ENCODE measurements at places on chromosomes 1 and 21.

- DNase-seq: no peak
Measured at GRCh38 chr1:19377812-19378718, 65.9 kb downstream of the SLC66A1 start.

DNA sequence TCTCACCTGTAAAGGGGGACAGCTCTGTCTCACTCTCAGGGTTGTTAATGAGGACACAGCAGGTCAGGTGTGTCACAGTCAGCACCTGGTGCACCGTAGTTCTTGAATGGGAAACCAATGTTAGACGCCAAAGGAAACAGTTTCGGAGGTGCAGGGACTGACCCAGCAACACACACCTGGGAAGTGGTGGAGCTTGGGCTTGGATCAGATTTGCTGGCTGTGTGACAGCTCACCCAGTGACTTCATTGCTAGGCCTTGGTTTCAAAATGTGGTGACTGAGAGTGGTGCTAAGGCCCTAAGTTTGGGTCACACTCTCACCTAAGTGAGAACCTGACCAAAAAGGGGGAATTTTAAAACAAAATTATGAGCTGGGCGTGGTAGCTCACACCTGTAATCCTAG is 34.9 kb downstream of the ALPL start:
- DNase-seq: no peak

DNA sequence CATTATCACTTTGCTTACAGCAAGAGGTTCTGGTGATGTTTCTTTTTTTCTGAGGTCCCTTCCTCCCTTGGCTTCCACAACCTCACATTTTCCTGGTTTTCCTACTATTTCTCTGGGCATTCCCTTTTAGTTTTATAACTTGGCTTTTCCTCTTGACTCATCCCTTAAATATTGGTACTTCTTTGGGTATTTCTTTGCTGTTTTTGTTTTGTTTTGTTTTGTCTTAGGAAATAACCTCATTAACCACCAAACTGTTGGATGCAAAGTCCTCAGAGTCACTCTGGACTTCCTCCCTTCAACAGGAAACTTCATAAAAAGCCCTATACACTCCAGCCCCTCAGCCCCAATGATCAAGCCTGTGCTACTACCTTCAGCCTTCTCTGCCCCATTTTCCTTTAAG is 211.1 kb downstream of the DUSP10 start:
- no peak for DNase-seq

DNA sequence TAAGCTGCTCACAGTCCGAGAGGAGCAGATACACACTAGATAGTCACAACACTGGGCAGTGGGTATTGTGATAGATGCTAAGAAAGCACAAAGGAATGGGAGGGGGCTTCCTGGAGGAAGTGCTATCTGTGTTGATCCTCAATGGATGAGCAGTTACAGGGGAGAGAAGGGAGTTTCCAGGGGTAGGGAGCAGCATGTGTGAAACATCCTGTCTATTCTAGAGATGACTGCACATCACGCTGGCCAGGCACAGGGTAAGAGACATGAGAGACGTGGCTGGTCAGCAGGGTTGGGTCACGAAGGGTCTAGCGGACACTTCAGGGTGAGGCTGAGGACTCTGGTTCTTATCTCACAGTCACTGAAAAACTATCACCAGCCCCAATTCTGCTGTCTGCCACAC is 235.2 kb downstream of the TRABD2B start:
- DNase-seq: no peak

GRCh38 chr1:160400223-160400645 is at the start of gene VANGL2:
Gene VANGL2 (plus strand): TSS chr1:160400564. CDS start chr1:160415838, 15,274 bp downstream.
- DNase-seq: no peak

DNA sequence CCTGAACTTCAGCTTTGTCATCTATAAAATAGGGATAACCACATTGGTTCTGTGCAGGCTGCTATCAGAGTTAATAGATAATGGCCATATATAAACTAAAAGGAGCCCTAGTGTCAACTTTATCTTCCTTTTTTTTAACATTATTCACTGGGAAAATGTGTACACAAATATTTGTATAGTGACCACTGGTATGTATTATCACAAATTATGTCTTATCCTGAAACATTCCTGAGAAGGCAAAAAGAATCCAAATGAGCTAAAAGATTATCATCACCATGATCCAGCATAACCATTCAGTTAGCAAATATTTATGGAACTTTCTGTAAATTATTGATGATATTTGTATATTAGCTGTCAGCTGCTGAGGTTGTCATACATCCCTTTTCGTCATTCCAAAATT is 16.6 kb downstream of the ANGPTL3 start:
- no peak for DNase-seq

- DNase-seq: no peak
Measured at GRCh38 chr1:206735553-206736031, 35.0 kb upstream of the IL19 start.

- no peak for DNase-seq
Measured at GRCh38 chr1:219581344-219581743, 31.6 kb downstream of the ZC3H11B start.

DNA sequence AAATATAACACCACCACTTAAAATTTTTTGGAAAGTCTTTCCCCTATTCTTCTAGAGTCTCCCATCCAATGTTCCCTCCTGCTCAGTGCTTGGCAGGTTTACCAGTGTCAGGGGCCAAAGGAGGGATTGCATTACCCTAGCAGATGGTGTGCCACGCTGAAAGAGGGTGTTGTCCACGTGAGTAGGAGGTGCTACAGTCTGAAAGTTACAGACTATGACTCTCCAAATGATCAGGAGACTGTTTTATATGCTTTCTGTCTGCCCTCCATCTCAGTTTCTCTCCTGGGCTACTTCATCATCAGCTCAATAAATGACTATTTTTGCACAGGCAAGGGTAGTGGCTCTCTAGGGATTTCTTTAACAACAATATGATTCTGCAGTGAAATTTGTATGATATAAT is 31.3 kb upstream of the ANGPTL7 start:
- DNase-seq: no peak
